Epithelial cell of umbilical artery (primary cell): ENCODE measurements at places on chromosomes 6 and 20. TPM values are rescaled to one million over a fixed set of nuclear protein-coding genes. Genes with fewer than 3 reads are reported as not detected.

The HAO1 gene
- not detected in 2 replicates for total RNA-seq

The FOXF2 gene
- 0.15 TPM in 1 of 2 replicates, not detected in the other for total RNA-seq

The ANKEF1 gene
- 1.2 and 1.6 TPM in 2 replicates for total RNA-seq

The RUNX2 gene
- under 0.01 TPM in 1 of 2 replicates, not detected in the other for total RNA-seq

The PLCB1 gene
- total RNA-seq = 10.4 and 18.5 TPM in 2 replicates

The CLDN20 gene
- 0.30 TPM in 1 of 2 replicates, not detected in the other for total RNA-seq

The EEF1A2 gene
- total RNA-seq = 0.46 and 3.6 TPM in 2 replicates

The BPI gene
- not detected in 2 replicates for total RNA-seq

The CST2 gene
- not detected in 2 replicates for total RNA-seq

The RHAG gene
- total RNA-seq = not detected in 2 replicates

The ZBTB2 gene
- 6.2 and 7.8 TPM in 2 replicates for total RNA-seq

The C2 gene
- total RNA-seq = not detected in 2 replicates
